Skin of body (tissue), 3 donors: ENCODE measurements at places on chromosomes 3 and 15.

GRCh38 chr15:87461631-87462030 is 794.9 kb downstream of the NTRK3 start:
- DNase-seq, result no peak

- no peak for DNase-seq
Measured at GRCh38 chr3:174431717-174432116, 427.4 kb upstream of the NAALADL2 start.

- peak; percentile 39 for DNase-seq
Measured at GRCh38 chr3:148861277-148861869, 3.7 kb upstream of the CPA3 start.

DNA sequence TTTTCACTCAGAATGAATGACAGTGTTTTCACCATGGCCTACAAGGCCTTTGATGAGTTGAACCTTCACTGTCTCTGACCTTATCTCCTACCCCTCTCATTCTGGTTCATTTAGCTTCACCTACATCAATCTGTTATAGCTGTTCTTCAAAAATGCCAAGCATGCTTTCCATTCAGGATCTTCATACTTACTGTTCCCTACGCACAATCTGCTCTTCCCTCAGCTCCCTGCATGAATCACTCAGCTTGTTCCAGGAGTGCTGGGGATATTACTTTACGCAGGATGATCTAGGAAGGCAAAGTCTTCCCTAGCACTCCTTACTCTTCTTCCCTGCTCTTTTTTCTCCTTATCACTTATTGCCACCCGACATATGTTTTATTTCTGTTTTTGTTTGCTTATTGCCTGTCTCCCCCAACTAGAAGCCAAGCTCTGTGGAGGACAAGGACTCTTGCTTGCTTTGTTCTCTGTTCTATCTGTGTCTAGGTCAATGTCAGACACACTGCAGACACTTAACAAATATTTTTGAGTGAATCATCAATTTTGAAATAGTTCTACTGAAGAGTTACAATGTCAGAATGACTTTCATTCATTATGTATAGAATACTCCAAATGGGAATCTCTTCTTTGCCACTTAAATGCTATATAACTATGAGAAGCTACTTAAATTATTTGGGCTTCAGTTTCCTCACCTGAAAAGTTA is 238.3 kb upstream of the FEZF2 start:
- DNase-seq, result no peak

DNA sequence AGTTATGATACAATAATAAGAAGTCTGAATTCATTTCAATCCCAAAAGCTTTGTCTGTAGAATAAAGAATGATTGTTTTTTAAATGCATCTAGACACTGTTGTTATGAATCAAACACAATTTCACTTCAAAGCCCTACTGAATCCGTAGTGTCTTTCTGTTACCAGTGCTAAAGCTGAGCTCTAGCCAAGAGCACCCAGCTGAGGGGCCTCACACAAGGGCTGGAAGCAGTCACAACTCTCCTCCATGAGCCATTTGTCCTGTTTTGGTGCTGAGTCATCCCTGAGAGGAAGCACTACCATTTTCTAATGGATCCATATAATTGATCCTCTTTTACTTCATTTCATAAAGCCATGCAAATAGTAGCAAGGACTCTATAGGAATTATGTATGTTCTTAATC is 158.2 kb upstream of the ANKRD28 start:
- DNase-seq, result no peak

DNA sequence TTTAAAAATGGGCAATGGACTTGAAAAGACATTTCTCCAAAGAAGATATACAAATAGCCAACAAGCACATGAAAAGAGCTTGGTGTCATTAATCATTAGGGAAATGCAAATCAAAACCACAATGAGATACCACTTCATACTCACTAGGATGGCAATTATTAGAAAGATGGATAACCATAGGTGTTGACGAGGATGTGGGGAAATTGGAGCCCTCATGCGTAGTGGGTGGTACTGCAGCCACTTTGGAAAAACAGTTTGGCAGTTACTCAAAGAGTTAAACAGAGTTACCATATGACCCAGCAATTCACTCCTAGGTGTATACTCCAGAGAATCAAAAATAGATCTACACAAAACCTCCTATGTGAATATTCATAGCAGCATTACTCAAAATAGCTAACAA is 27.4 kb downstream of the RPLP1 start:
- no peak for DNase-seq

DNA sequence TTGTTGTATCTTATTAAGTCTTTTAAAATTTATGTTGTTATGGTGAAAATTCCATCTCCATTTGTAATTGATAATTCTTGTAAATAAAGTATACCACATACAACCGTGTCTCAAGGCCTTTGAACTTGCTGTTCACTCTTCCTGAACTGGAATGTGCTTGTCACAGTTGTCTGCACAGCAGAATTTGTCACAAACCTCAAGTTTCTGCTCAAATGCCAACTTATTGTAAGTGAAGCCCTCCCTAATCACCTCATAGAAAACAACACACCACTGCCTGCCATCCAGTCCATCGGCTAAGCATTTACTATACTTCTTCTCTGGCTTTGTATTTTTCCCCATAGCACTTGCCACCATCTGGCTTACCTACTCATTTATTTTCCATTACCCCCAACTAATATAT is 192.3 kb downstream of the THRB start:
- no peak for DNase-seq

DNA sequence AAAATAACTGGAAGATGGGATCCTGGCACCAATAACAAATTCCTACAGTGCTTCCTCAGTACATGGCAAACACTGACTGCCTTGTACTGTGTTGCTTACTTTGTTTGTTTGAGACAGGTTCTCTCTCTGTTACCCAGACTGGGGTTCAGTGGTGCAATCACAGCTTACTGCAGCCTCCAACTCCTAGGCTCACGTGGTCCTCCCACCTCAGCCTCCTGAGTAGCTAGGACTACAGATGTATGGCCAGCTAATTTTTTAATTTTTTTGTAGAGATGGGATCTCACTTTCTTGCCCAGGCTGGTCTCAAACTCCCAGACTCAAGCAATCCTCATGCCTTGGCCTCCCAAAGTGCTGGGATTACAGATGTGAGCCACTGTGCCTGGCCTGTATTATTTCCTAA is 3.7 kb upstream of the ALPK3 start:
- no peak for DNase-seq

GRCh38 chr3:15781637-15782402 is 16.0 kb downstream of the ANKRD28 start:
- no peak for DNase-seq

DNA sequence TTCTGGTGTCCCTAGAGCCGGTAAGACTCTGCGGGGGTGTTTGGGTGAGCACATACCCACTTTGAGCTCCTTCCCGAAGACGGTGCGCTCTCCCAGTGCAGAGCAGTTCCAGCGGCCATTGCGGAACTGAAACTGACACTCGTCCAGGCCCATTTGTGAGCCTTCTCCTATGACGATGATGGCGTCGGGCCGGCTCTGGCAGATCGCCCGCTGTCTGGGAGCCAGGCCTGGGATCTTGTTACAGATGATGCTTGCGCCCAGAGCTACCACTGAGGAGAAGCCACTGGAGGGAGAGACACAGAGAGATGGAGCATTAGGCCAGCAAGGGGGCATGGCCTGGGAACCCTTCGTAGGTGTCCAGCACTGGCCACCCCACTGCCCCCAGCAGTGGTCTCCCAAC is 5.0 kb downstream of the WNT7A start:
- no peak for DNase-seq

DNA sequence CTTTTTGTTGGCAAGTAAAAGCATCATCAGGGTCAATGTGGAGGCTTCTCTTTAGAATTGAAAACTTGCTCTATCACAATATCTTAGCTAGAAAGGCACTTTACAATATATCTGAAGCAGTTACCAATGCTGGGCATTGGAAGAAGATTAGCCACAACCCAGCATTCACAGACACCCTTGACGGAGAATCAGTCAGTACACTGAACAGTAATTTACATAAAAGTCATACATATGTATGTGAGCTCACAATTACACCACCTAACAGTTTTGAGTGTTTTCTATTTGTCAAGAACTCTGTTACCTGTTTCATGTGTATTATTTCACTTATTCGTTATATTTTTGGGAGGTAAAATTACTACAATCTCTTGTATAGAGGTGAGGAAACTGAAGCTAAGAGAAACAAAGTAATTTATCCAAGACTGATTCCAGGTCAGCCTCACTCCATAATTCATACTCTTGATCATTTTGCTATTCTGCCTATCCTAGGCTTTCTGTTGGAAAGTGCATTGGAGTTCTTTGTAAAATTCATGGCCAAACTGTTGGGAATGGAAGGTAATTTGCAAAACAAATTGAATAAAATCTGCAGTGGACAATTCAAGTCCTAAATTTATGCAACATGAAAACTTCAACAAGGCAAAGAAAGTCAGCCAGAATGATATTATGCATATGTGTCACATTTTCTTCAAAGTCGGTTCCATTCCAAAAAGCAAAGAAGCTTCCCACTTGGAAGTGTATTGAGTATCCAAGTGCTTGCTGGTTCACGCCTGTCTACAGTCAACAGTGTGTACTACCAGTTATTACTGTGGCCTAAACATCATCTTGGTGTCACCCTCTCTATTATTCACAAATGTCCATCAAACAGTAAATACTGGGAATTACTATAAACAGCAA is 223.7 kb upstream of the SEMA6D start:
- DNase-seq, result no peak

DNA sequence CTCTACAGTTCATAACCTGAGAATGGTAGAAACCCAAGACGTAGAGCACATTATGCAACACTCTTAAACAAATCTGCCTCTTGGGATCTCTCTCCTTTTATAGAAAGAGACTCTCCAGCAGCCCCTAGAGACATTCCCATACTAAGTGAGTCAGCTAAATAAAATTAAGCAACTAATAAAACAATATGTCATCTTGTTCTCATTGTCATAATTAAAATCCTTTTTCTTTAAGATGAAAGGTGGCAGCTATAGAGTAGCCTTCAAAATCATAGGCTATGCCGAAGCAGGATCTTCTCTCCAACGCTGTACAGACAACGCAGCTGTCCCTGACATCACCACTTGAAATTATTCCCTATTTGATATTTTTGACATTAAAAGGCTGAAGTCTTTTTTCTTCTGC is 790.0 kb downstream of the FHIT start:
- no peak for DNase-seq

- no peak for DNase-seq
Measured at GRCh38 chr3:55854494-55854893, 367.4 kb upstream of the WNT5A start.

DNA sequence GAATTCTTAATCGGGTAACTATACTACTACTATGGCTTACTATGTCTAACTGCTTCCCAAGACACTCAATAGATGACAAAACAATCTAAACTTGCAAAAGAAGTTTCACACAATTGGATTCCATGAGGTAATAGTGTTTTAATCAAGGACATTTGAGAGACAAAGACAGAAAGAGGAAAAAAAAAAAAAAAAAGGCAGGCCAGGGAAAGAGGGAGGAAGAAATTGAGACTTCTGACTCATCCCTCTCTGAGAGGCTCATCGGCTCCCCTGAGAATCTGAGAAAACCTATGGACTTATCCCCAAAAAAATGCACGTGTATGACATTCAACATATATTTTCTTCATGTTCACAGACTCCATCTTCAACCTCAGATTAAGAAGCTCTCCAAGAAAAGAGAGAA is 61.0 kb downstream of the SCAPER start:
- DNase-seq, result no peak

DNA sequence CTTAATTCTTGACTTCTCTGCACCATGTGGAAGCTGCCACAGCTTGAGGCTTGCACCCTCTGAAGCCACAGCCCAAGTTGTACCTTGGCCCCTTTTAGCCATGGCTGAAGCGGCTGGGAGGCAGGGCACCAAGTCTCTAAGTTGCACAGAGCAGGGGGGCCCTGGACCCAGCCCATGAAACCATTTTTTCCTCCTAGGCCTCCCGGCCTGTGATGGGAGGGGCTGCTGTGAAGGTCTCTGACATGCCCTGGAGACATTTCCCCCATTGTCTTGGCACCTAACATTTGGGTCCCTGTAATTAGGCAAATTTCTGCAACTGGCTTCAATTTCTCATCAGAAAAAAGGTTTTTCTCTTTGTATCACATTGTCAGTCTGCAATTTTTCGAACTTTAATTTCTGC is 92.8 kb upstream of the GALNT15 start:
- no peak for DNase-seq

GRCh38 chr3:188076176-188076575 is 77.8 kb upstream of the LPP start:
- no peak for DNase-seq

DNA sequence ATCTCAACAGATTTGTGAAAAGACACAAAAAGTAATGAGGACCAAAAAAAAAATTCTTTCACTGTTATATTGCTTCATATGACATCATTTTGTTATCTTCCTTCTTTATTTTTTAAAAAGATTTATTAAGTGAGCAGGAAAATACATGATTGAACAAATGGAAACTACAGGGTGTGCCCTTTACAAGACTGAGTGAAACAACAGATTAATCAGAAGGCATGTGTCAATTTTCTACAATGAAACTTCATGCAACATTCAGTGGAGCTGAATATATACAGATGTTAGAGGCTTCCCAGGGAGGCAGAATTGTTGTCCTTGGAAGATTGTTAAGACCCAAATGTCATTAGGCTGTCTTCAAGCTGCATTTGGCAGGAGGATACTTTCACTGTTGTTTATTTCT is 28.4 kb upstream of the SLC2A2 start:
- DNase-seq, result no peak

DNA sequence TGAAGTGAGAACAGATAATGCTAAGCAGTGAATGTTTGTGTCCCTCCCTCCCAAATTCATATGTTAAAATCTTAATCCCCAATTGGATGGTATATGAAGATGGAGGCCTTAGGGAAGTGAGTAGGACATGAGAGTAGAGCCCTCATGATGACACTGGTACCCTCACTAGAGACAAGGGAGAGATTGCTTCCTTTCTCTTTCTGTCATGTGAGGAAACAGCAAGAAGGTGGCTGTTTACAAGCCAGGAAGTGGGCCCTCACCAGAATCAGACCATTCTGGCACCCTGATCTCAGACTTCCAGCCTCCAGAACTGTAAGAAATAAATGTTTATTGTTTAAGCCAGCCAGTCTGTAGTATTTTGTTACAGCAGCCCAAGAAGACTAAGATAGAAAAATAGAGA is 209.5 kb downstream of the SATB1 start:
- DNase-seq, result no peak

DNA sequence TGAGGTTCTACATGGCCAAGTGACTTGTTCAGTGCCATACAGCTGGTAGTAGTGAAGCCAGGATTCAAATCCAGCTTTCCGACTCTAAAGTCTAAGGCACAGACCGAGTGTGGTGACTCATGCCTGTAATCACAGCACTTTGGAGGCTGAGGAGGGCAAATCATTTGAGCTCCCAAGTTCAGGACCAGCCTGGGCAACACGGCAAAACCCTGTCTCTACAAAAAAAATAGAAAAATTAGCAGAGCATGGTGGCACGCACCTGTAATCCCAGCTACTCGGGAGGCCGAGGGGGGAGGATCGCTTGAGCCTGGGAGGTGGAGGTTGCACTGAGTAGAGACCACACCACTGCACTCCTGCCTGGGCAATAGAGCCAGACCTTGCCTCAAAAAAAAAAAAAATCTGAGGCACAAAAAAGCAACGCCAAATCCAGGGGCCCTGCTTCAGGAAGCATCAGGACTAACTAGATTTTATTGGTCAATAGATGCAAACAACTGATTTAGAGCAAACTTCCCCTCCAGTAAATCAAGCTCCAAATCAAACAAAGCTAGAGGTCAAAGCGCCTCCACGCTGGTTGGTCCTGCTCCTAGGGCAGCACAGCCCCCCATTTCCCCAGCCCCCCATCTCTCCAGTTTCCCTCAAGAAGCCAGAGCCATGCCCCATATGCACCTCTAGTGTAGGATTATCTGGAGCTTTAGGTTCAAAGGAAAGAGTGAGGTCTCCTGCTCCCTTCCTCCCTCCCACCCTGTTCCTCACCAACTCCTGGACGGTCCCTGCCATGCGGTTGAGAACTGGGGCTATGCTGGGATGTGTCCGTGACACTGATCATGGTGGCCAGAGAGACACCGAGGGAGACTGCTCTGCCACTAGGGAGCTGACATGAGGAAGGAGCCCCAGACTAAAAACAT is 2.9 kb upstream of the TNK2 start:
- DNase-seq, result no peak
